ENCODE measurements at places on chromosomes 7 and 10. TPM values are rescaled to one million over a fixed set of nuclear protein-coding genes. Genes with fewer than 3 reads are reported as not detected.
A peak's percentile ranks its signal among the peaks of the same experiment; 100 is the strongest.

The MACC1 gene
- 9.3 TPM for total RNA-seq

The NFE2L3 gene
- 2.7 TPM for total RNA-seq

DNA sequence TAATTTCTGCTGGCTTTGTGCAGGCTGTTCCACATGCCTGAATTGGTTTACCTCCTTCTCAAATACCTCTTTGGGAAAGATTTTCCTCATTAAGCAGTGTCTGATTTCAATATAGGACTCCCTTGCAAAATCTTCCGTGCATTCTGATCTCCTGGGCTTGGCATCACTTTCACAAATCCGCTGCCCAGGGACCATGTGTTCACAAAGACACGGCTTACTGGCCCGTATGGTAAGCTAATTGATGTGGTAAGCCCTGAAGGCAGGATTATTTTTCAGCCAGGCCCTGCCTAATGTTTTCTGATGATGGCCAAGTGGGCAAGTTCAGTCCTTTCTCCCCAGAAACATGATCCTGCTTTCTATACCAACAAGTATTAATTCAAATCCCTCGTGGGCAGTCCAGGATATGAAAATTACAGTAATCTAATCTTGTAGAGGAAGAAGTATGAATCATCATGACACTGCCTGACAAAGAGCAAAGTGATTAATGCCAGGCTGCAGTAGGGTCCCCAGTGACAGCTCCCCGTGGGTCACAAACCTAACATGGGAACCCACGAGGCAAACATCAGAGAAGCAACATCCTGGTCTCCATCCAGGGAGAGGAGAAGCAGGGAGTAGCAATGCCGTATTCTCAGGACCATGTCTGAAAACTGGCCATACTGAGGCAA is 11.6 kb upstream of the SVIL start:
- H3K4me3 ChIP-seq = no peak overlapping the region
- no peaks in the 10 kb centered on the region for H3K27me3 ChIP-seq
- peaks cover 12% of the 10 kb centered on the region for H3K4me1 ChIP-seq

- H3K27me3 ChIP-seq = no peaks in the 10 kb centered on the region
- H3K36me3 ChIP-seq = no peaks in the 10 kb centered on the region
- no peak for DNase-seq
- no peak overlapping the region for H3K27ac ChIP-seq
- H3K4me1 ChIP-seq = no peaks in the 10 kb centered on the region
- no peak overlapping the region for H3K4me3 ChIP-seq
Measured at GRCh38 chr10:3928078-3928477, 143.1 kb upstream of the KLF6 start.

DNA sequence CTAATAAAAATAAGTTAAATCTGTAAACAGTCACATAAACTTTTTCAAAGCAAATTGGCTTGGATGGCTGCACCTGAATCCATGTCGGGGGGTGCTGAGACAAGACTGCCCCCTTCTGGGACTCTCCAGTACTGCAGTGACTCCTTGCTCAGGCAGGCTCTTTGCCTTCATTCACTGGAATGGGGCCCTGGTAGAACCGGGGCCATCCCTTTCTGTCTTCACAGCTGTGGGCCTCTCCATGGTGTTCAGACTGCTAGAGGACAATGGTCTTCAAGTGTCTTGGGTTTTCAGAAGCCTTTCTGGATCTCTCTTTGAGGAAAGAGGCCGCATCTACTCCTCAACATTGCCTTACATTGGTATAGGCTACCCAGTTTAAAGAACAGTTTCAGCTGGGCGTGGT is 16.1 kb upstream of the IMPDH1 start:
- no peaks in the 10 kb centered on the region for H3K36me3 ChIP-seq
- peak; percentile 23 for DNase-seq
- no peaks in the 10 kb centered on the region for H3K4me1 ChIP-seq
- no peaks in the 10 kb centered on the region for H3K27me3 ChIP-seq
- H3K27ac ChIP-seq = no peak overlapping the region

DNA sequence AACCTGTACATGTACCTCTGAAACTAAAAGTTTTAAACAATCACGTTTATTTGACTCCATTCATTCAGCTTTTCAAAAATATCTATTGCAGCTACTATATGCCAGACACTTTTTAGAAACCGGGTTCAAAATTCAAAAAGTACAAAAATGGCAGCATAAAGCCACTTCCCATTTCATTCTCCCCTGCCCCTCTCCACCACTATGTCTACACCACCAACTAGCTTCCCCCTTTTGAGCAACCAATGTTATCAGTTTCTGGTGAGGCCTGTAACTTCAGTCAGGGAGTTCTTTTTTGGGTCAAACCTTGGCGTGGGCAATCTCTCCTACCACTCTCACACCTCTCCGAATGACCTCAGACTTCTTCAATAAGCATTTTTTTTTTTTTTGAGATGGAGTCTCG is 11.5 kb upstream of the HHEX start:
- no peak overlapping the region for H3K4me3 ChIP-seq
- H3K4me1 ChIP-seq = no peaks in the 10 kb centered on the region
- DNase-seq = no peak
- no peak overlapping the region for H3K27ac ChIP-seq

- H3K36me3 ChIP-seq = peaks cover 3% of the 10 kb centered on the region
- no peaks in the 10 kb centered on the region for H3K27me3 ChIP-seq
- H3K27ac ChIP-seq = no peak overlapping the region
- H3K4me1 ChIP-seq = no peaks in the 10 kb centered on the region
Measured at GRCh38 chr10:72506474-72506873, 119.4 kb downstream of the MICU1 start.

Measured in pancreas (tissue), 10 donors.